Sigmoid colon (tissue), 7 donors: ENCODE measurements at places on chromosomes 5 and 9. TPM values are rescaled to one million over a fixed set of nuclear protein-coding genes. Genes with fewer than 3 reads are reported as not detected.

Gene PCDHB11
- 3.1 TPM for total RNA-seq

Gene CDKN2B
- total RNA-seq: 3.0 TPM

- H3K4me3 ChIP-seq: no peak overlapping the region
- no peaks in the 10 kb centered on the region for H3K36me3 ChIP-seq
- peak overlapping the region; percentile 39 for H3K27ac ChIP-seq
- no peaks in the 10 kb centered on the region for H3K27me3 ChIP-seq
These were observed 349.6 kb downstream of the SLIT3 start for GRCh38 chr5:168951356-168951755.

GRCh38 chr5:149887622-149888183 is 56.9 kb downstream of the PDE6A start:
- no peak overlapping the region for H3K27ac ChIP-seq
- H3K4me1 ChIP-seq: no peaks in the 10 kb centered on the region
- no peaks in the 10 kb centered on the region for H3K27me3 ChIP-seq
- no peak overlapping the region for H3K4me3 ChIP-seq
- no peaks in the 10 kb centered on the region for H3K36me3 ChIP-seq
